Activated T-cell treated with anti-CD3 and anti-CD28 coated beads, Interleukin-2, amount 50 U/mL, for 72 hours (primary cell): ENCODE measurements at places on chromosomes 6 and 20.

- DNase-seq = peak; percentile 72
These were observed 92.1 kb upstream of the NEDD9 start for GRCh38 chr6:11324453-11325015.

DNA sequence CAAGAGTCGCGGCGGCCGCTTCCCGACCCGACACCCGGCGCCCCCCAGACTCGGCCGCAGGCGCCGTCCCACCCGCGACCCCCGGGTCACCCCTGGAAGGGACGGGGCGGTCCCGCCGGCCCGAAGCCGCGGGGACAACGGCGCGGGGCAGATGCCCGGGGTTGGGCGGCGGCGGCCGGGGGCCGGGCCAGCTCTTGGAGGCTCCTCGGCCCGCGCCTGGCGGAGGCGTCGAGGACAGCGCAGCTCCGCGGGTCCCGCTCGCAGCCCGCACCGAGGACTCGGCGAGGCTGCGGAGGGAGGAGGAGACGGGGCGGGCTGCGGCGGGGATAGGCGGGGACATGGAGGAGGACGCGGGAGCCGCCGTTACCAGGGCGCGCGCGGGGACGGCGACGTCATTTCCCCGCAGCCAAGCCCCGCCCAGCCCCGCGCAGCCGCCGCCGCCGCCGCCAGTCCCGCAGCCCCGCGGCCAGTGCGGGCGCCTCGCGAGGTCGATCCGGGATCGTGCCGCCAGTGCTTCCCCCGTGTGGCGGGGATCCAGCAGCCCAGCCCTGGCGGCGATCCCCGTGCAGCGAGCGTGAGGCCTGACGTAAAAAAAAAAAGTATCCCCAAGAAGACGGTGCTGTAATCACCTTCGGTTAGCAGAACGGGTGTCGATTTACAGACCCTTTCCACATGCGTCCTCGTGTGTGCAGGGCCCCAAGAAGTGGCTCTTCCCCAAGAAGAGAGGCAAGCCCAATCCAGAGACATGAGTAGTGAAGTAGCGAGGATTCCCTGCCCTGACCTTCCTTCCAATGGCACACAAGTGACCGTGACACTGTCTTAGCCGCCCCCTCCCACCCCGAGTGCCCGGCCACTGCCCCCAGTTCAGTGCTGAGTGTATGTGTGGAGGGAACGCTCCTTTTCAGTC, at the start of gene FAM184A:
Gene FAM184A, minus strand, starts transcription at position 289 of the 907 bp plus-strand sequence. CDS start 365 bp downstream, outside the sequence.
- DNase-seq = peak; percentile 85

DNA sequence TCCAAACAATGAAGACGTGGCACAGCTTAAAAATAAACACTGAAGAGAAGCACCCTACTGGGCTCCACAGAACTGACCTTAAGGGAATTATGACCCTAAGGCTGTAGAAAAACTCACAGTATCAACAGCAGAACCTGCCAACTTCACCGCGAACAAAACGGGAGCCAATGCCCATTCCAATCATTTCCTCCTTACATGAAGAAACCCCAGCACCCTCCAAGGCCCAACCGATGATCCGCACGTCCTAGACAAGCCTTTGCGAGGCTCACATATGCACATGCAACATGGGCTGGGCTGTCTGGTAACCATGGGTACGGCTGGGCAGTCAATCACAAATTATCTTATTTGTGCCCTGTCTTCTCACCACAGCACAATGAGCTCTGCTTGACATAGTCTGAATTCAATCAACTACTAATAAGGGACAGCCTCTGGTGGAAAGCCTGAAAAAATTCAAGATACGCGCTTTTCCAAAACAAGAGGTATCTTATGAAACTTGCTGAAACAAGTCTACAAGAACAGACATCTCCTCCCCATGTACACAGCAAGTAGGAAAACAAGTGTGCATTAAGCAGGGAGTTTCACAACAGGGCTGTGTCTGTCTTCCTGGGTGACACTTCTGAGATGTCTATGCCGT, 1.7 kb downstream of the DIDO1 start:
- no peak for DNase-seq

DNA sequence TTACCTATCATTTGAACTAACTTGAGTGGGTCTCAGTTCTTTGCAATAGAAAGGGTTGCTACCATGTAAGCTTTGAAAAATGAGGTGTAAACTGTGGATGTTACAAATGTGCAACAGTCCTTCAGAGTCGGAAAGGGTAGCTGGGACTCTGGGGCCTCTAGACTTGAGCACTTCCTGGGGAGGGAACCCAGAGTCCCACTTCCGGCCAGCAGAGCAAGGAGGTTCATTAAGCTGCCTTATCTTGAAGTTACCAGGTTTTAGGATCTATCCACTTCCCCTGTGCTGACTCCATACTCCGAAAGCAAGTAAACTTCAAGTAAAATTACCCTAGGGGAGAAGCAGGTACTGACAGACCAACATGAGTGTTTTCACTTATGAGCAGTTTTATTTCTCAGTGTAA, 9.4 kb downstream of the TRIM10 start:
- DNase-seq = no peak

- DNase-seq = no peak
These were observed 10.6 kb downstream of the KCNK17 start for GRCh38 chr6:39303425-39304153.

DNA sequence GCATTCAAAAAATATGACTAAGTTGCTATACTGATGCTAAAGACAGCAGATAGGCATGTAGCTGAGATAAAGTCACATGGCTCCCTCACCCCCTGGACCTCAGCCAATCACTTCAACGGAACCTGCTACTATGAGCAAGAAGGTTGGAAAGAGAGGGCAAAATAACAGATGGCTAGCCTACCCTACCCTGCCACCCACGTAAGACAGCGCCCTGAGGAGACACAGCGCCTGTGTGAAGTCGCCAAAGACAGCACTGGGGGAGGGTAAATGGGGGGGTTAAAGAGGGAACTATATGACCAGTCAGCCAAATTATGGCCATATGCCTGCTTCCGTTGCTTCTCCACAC, 163.2 kb downstream of the RALGAPA2 start:
- DNase-seq = no peak

DNA sequence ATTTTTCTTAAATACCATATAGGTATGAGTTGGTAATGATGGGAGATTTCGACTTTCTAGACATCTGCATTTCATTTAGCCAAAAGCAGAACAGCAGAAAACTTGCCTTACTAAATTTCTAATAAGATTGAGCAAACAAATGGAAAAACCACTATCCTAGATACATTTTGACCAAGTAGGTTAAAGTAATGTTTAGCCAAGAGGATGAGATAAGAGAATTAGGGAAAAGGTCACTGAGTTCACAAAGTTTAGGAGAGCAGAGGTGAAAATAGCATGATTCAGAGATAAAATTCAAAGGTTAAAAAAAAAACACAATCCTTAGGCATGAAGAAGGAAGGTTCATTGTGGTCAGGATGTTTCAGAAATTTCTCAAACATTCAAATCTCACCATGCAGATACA, 450.3 kb downstream of the CD83 start:
- DNase-seq = no peak

- DNase-seq = no peak
These were observed 156.4 kb upstream of the ECI2 start for GRCh38 chr6:4291453-4292403.

DNA sequence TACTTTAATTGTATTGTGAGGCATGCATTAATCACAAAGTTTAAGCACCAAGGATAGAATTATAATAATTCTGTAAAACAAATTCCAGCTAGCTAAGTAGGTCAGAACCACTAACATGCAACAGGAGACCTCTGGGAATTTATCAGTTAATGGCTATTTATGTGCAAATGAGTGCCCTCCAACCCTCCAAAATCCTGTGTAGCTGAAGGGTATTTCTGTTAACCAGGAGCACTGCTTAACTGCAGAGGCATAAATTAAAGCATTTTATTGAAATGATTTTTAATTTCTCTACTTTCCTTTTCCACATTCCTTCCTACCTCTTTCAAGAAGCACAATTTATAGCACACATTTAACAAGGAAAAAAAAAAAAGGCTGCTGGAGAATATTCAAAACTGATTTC, 77.0 kb downstream of the MMS22L start:
- DNase-seq = no peak

DNA sequence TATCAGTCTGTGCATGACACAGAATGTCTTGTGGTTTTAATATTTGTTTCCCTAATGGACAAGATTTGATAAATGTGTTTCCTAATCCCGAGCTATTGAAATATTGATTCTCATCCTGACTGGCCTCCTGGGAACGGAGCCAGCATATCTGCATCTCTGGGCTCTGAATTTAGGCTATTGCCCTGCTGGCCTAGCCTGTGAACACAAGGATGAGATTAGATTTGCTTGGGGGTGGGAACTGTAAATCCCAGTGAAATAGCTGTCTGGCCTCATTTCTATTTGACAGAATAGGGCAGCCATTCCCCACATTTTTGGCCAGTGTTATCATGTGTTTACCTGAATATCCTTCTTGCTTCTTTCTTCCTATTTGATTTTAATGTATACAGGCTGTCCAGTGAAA, 198.4 kb upstream of the SOX4 start:
- no peak for DNase-seq

GRCh38 chr20:37411408-37412219, 65.7 kb downstream of the SRC start:
- DNase-seq = peak; percentile 8

DNA sequence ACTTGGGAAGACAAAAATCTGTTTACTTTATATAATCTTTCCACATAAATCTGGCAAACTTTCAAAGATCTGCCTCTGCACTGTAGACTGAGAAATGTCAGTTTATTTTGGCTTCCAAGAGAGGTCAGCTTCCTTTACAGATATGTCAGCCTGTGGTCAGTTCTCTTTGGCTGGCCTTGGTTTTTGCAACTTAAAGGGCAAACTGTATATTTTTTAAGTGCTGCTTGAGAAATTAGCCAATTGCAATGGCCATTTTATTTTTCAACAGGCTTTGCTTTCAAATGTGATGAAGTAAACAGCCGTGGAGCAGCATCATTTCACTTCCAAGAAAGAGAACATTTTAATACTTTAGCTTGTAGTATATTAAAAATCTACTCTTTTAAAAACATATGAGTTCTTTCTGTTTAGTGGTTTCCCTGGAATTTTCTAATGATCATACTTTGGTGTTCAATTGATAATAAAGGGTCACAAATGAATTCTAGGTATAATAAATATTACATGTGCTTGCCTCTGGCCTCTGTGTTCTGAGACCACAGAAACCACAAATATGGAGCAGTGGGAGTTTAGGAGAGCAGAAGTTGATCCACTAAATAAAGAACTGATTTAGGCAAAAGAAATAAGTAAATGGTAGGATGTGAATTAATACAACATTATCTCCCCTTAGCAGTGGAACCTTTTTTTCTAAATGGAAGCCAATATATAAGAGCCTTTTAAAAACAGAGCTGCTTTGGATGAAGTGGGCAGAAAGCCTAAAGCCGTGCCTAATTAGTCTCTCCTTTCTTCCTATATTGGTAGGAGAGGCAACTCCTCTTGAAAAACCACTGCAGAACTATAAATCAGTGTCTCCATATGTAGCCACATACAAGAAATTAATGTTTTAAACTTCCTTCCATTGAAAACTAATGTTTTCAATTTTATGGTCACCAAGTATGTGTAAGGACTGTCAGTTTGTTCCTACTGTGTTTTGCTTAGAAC, 16.2 kb downstream of the ADGRB3 start:
- no peak for DNase-seq

GRCh38 chr6:30931969-30932645, at the start of gene SFTA2:
SFTA2 (minus strand) TSS chr6:30932170; CDS start chr6:30932096, 74 bp downstream.
- no peak for DNase-seq

DNA sequence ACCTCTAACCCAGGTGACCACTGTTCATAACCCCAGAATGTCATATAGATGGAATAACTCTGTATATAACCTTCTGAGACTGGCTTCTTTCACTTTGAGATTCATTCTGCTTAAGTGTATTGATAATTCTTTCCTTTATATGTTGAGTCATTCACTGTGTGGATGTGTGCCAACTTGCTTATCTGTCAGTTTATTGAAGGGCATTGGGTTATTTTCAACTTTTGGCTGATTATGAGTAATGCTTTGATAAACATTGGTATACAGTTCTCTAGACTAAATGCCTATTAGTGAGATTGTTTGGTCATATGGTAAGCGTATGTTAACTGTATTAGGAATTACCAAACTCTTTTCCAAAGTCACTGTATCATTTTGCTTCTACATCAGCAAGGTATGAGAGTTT, 453.4 kb upstream of the SPTLC3 start:
- DNase-seq = no peak

DNA sequence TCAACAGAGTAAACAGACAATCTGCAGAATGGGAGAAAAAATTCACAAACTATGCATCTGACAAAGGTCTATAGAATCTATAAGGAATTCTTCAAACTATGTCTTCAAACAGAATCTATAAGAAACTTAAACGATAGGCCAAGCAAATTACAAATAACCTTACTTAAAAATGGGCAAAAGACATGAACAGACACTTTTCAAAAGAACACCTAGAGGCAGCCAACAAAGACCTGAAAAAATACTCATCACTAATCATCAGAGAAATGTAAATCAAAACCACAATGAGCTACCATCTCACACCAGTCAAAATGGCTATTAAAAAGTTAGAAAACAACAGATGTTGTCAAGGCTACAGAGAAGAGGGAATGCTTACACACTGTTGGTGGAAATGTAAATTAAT, 81.3 kb downstream of the ID4 start:
- DNase-seq = no peak

DNA sequence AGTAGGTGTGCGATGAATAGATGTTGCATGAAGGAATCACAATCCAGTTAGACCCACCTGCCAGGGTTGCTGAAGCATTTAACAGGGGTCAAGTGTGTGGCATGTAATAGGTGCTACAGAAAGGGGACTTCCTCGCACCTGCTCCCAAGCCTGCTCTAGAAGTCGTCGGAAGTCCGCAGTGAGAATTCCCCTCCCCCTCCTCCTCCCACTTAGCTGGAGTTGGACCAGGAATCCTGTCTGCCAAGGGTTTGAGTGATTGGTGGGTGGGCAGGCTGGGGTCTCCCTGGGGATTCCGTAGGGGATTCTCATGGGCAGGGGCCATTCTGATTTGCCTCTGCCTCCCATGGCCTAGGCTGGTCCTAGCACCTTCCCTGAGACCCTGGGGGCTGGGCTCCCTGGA, 10.3 kb downstream of the SCRT2 start:
- DNase-seq = no peak
